Activated CD8-positive, alpha-beta memory T cell treated with anti-CD3 and anti-CD28 coated beads for 4 hours (primary cell): ENCODE measurements at places on chromosomes 13 and 19.

DNA sequence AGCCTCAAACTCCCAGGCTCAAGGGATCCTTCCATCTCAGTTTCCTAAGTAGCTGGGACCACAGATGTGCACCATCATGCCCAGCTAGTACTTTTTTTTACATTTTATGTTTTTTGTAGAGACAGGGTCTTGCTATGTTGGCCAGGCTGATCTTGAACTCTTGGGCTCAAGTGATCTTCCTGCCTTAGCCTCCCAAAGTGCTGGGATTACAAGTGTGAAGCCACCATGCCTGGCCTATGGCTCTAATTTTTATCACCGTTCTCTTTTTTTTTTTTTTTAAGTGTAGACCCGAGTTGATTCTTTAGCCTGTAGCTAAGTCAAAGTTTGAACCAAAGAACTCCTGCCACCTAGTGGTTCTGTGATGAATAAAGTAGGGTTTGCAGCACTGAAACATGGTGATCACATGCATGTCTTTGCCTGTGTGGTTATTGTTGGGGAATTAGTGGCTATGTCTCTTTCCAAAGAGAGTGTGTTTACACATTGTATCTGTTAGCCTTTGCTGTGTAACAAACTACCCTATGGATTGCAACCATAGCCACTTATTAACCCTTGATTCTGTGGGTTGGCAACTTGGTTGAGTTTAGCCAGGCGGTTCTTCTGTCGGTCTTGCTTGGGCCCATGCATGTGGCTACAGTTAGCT, 11.6 kb downstream of the NFILZ start:
- no peak for DNase-seq

DNA sequence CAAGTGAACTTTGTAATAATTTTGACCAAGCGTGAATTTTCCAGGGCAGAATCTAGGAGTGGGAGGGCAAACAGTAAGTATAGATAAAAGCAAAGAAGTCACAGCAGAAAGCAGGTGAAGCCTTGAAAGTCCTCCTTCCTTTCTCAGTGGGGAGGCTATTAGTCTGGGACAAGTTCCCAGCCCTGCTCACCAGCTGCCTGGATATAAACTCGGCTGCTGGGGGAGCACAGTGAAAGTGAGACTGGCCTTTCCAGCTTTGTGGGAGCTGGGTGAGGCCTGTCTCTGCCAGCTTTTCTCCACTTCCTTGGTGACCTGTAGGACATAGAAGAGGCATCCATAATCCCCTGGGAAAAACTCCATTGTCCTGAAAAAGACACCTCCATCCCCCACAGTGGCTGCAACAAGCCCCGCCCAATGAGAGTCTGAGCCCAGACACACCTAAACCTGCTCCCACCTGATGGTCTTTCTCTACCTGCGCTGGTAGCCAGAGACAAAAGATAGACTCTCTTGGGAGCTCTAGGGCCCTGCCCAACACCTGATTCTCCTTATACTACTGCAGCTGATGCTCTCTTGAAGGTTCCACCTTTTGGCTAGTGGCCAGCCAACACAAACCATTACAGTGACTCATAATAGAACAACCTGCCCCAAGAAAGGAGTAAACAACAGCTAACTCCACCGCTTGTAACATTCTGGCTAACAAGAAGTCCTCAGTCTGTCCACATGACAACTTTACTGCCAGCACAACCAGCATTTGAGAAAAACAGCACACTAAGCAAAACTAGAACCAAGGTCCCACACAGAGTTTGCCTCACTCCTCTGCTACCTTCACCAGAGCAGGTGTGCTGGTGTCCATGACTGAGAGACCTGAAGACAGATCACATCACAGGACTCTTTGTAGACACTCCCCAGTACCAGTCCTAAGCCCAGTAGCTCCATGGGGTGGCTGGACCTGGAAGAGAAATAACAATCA, 252.2 kb upstream of the SLITRK6 start:
- no peak for DNase-seq

DNA sequence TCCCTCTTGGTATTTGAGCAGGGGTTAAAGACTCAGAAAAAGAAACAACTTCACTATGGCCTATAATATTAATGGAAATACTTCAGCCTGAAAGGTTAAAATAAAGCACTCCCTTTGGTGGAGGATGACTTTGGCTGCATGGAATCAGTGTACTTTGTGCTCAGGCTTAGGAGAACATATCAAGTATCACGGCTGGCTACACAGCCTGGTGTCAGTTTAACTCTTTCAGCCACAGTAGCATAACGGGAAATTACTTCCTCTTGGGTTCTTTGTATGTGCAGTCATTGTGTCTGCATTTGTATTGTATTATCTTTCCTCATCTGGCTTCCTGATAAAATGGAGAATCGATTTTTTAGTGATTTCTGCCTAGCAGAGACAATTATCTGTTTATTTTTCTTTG, 239.0 kb downstream of the GGACT start:
- DNase-seq, result no peak

GRCh38 chr13:72534951-72535640, 192.3 kb downstream of the MZT1 start:
- no peak for DNase-seq

DNA sequence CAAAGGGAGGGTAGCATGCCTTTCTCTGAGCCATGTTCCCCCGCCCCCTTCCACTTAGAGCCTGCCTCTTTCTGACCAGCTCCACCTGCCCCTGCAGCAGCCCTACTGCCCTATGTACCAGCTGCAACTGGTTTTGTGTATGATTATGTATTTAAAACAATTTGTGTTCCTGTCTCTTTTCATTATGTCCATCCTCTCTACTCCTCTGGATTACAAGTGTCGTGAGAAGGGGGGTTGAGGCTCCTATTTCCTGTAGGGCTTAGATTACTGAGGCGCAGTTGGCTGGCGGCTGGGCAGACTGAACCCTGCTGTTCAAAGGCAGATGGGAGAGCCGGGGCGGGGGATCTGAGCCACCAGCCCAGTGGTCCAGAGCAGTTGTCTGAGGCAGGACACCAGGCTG, 213.3 kb downstream of the KCNRG start:
- no peak for DNase-seq

GRCh38 chr13:50170447-50171037, 155.3 kb downstream of the KCNRG start:
- no peak for DNase-seq

DNA sequence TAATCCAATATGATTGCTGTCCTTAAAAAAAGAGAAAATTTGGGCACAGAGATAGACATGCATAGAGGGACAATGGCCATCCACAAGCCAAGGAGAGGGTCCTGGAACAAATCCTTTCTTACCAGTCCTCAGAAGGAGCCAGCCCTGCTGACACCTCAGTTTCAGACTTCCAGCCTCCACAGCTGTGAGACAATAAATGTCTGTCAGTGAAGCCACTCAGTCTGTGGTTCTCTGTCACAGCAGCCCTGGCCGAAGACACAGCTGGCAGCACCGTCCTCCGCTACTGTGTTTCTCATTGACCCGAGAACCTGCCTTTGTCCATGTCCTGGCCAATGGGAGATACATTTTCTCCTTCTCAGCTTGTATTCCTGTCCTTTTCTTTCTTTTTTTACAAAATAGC, 207.9 kb downstream of the TM9SF2 start:
- no peak for DNase-seq

DNA sequence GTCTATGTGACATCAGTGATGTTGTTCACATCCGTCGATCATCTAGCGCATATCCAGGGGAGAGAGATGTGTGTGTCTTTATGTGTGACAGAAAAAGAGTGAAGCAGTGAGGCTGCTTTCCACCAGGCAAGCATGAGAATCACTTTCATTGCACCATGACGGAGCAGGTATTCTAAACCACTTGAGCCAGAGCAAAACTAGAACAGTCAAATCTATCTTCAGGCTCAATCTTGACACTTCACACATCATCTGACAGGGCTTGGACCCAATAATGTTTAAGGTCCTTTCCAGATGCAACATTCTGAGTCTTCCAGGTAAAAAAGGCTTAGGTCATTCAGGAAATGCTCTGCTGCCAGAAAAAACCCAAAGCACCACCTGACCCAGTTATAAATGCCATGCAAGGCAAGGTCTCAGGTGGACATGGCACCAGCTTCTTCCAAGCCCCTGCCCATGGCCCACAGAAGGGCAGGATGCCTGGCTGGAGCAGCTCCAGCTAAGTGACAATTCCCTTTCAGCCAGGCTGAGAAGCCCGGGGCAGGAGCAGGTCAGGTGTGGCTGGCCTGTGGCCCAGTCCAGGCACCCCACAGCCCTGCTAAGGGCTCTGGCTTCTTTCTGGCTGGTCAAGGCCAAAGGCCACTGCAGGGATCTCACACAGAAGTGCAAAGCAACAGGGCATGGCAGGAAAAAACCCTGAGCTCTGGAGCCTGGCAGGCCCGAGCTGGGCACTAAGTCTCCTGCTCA, 5.0 kb downstream of the ELAVL1 start:
- DNase-seq, result no peak

DNA sequence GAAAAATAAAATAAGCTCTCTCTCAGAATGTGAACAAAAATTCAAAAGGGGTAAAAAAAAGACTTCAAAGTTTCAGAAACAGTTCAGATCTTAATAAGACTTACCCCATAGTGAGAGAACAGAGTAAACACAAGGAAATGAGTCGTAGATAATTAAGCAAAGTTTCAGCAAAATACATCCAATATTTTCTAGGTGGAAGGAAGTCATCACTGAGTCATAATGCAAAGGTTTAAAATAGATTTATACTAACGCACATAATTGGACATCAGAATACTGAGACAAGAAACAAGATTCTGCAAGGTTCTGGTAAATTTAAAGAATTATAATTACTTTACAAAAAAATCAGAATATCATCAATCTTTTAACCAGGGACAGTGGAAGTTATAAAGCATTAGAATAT, 1370.7 kb upstream of the ATXN8OS start:
- no peak for DNase-seq

- no peak for DNase-seq
Measured at GRCh38 chr13:34086281-34086680, 268.3 kb downstream of the RFC3 start.

GRCh38 chr19:16579381-16579780, 7.2 kb upstream of the SLC35E1 start:
- DNase-seq, result no peak

- no peak for DNase-seq
Measured at GRCh38 chr13:48600374-48601364, 53.1 kb upstream of the CYSLTR2 start.

GRCh38 chr13:31444266-31444856, 244.6 kb downstream of the B3GLCT start:
- no peak for DNase-seq

- DNase-seq, result no peak
Measured at GRCh38 chr19:50812474-50812873, 11.1 kb downstream of the KLK1 start.

DNA sequence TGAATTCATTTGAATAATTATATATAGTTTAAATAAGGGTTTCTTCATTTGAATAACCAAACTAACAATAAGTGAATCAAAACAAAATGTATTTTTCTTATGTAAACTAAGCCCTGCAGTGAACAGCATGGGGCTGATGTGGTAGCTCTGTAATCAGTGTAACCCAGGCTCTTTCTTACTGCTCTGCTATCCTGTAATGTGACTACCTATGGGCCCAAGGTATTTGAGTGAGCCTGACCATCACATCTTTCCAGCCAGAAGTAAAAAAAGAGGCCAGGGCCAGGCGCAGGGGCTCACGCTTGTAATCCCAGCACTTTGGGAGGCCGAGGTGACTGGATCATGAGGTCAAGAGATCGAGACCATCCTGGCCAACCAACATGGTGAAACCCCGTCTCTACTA, 494.6 kb downstream of the DCT start:
- DNase-seq, result no peak

- no peak for DNase-seq
Measured at GRCh38 chr13:30805603-30806011, 70.3 kb downstream of the ALOX5AP start.

GRCh38 chr19:39032063-39032918, at the start of gene FBXO27:
Gene FBXO27, minus strand, starts transcription at chr19:39032549. Its CDS starts 322 bp downstream, at chr19:39032227.
- DNase-seq, result no peak

- no peak for DNase-seq
Measured at GRCh38 chr13:72113076-72113475, 246.1 kb upstream of the DACH1 start.

DNA sequence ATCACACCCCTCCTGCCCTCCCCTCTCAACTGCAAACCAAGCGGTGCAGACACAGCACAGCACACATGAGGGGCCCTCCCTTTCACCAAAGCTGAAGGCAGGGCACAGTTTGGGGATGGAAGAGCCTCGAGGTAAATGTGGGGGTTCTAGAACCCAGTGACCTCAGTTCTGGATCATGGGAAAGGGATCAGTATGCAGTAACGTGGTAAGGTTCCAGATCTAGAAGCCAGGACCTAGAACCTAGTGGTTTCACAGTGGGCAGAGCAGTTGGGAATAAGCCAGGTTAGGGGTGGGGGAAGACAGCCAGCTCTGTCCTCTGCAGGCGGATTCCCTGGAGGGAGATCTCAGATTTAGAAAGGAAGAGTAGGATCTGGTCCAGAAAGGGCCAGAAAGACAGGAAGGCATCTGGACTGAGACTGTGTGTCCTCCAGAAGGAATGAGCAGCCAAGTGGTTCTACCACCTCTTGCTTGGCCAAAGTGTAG, 3.1 kb downstream of the FTL start:
- DNase-seq, result no peak

DNA sequence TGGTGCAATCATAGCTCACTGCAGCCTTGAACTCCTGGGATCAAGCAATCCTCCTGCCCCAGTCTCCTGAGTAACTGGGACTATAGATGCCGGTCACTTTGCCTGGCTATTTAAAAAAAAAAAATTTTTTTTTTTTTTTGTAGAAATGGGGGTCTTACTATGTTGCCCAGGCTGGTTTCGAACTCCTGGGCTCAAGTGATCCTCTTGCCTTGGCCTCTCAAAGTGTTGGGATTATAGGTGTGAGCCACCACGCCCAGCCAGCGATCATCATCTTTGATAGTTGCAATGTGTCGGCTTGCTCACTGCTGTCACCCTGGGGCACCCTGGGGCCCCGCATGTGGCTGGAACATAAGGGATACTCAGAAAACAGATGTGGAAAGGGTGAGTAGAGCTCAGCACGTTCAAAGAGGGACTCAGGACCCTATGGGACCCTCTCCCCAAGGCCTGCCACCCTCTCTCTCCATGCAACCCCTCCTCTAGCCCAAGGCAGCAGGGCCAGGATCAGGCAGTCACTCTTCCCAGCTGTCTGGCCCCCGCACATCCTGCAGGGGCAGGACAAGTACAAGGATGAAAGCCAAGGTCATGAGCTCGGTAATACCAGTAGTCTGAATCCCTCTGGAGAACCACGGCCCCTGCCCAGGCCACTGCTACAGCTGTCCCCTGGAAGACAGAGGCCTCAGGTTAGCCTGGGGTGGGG, 6.5 kb upstream of the CCL25 start:
- no peak for DNase-seq

- peak; percentile 14 for DNase-seq
Measured at GRCh38 chr19:40907968-40908735, 26.1 kb upstream of the CYP2A7 start.
